ENCODE measurements at places on chromosomes 4 and X.

DNA sequence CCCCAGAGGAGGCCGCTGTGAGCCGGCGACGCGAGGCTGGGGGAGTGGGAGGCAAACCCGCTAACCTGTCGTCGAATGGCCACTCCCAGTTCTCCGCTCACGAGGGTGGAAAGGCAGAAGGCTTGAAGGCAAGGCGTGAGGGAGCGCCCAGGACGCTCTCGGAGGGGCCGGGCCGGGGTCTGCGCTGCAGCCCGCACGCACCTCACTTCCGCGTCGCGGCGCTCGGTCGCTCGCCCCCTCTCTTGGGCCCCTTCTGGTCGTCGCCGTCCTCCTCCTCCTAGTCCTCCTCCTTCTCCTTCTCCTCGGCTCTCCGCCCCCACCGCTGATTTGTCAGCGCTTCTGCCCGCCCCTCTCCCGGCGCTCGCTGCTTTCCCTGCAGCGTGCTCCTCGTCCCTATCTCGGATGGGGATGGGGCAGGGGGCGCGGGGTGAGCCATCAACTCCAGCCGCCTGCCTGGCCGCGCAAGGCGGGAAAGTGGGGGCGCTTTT, at the start of gene SNCA:
TSS of gene SNCA (minus strand) at position 265 of the 488 bp plus-strand sequence. CDS start 1,494 bp downstream, outside the sequence.
- peak; percentile 18 for DNase-seq

DNA sequence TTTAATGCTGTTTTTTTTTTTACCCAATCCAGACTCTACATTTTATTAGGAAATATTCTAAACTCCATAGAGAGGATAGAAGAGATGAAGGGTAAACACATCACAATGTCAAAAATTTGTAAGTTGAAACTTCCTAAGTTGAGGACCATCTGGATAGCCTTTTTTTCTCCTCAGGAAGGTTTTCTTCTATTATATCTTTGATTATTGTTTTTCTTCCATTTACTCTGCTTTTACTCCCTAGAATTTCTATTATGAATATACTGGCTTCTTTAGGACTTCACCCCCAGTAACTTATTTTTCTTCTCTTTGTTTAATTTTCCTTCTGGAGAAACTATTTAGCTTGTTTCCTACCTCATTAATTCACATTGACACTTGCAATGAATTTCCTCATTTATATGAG, 71.2 kb upstream of the SLIT2 start:
- DNase-seq = no peak

- no peak for DNase-seq
Observed at GRCh38 chr4:38501698-38502097, 162.3 kb upstream of the KLF3 start.

GRCh38 chr4:13601048-13601447, 26.5 kb downstream of the BOD1L1 start:
- no peak for DNase-seq

DNA sequence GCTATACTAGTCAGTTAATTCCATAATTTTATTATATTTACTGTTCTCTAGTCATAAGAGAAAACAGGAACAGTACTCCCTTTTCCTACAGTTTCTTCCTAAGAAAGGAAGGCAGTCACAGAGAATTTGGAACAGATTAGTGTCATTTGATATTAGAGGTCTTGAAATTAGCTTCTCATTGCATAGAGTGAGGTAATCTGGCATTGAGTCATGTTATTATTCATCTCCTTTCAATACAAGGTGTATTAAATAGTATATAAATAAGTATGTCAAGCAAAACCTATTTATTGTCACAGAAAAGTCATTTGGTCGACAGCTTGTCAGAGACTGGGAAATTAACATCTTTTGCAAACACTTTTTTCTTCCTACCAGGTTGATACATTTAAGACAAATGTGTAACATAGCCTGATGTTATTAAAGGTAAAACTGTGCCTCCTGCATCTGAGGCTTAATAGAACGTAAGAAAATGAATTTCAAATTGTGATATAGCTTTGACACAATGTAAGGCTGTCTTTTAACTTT, 753.1 kb upstream of the FRG1 start:
- DNase-seq = no peak

- no peak for DNase-seq
Observed at GRCh38 chrX:40700640-40701342, 34.6 kb downstream of the MED14 start.

- DNase-seq = no peak
Observed at GRCh38 chrX:70455366-70456202, 10.9 kb downstream of the DLG3 start.

GRCh38 chrX:152850465-152850864, 19.6 kb downstream of the NSDHL start:
- no peak for DNase-seq

DNA sequence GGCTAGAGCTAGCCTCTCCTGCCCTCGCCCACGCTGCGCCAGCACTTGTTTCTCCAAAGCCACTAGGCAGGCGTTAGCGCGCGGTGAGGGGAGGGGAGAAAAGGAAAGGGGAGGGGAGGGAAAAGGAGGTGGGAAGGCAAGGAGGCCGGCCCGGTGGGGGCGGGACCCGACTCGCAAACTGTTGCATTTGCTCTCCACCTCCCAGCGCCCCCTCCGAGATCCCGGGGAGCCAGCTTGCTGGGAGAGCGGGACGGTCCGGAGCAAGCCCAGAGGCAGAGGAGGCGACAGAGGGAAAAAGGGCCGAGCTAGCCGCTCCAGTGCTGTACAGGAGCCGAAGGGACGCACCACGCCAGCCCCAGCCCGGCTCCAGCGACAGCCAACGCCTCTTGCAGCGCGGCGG, at the start of gene AR:
TSS of gene AR (plus strand) at position 204 of the 400 bp plus-strand sequence. CDS start 1,126 bp downstream, outside the sequence.
- no peak for DNase-seq

- no peak for DNase-seq
Observed at GRCh38 chr4:66906314-66906713, 639.0 kb downstream of the CENPC start.

GRCh38 chrX:20606831-20607230, 340.1 kb upstream of the RPS6KA3 start:
- DNase-seq = no peak

GRCh38 chr4:149135062-149135461, 680.6 kb downstream of the IQCM start:
- DNase-seq = no peak

GRCh38 chr4:126906466-126906865, 726.3 kb upstream of the INTU start:
- DNase-seq = no peak

- DNase-seq = no peak
Observed at GRCh38 chr4:142752202-142752786, 93.8 kb downstream of the INPP4B start.

- DNase-seq = no peak
Observed at GRCh38 chr4:41213625-41214135, 662 bp downstream of the APBB2 start.

GRCh38 chrX:20654596-20655106, 387.9 kb upstream of the RPS6KA3 start:
- DNase-seq = no peak

- DNase-seq = no peak
Observed at GRCh38 chr4:88251924-88252323, 32.4 kb downstream of the PPM1K start.

DNA sequence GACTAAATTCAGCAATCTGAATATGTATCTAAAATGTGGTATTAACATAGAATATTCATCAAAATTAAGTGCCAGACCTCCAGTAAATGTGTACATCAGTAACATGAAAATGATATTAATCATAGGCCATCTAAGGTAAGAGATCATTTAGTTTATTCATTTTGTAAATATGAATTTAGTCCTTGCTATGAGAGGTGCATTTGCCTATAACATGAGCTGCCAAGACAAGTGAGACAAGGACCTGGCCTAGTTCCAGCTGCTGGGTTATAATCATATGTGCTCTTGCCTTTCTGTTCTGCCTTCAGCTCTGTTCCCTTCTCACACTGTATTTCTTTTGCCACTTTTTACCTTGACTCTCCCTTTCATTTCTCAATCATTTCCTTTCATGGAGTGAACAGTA, 160.0 kb downstream of the STIM2 start:
- no peak for DNase-seq

DNA sequence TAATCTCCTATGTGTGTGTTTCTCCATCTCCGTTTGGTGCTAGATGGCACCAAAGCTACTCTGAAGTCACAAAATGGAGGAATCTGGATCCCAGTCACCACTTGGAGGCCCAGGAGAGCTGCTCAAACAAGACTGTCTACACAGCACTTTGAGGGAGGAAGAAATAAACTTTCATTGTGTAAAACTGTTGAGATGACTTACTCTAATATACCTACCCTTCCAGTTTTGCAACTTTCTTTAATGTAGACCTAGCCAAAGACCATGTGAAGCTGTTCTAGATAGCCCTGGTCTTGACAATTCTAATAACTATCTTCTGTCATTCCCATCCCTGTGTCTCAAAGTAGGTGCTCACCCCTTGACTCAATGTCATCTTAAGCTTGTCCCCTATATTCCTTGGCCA, 52.8 kb upstream of the TAB3 start:
- DNase-seq = no peak

DNA sequence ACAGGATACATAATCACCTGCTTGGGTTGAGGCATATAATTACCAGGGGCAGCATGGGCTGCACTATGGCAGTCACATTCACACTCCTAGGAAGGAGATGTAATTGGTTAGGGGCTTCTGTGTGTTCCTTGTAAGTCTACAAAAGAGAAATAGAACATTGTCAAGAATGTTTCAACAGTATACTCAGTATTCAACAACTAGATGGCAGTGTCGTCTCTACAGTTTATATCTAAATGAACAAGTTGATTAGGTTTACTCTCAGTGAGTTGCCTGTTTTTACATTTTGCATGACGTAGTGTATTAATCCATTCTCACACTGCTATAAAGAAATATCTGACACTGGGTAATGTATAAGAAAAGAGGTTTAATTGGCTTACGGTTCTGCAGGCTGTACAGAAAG, 50.5 kb upstream of the RAB33B start:
- DNase-seq = no peak

DNA sequence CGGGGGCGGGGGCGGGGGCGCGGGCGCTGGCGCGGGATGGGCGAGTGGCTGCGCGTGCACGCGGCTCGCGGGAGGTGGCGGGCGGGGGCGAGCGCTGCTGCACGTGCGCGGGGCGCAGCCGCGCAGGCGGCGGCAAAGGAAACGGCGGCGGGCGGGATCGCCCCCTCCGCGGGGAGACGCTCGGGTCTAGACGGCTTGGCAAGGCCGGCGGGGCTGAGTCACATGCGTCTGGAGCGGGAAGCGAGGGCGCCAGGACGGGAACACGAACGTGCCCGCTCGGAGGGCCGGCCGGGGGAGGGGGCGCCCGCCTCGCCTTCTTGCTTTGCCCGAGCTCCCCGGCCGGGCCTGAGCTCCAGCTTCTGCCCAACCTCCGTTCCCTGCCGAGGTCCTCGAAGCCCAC, 4.3 kb upstream of the HAUS7 start:
- no peak for DNase-seq

- DNase-seq = peak; percentile 82
Observed at GRCh38 chr4:114272226-114272625, 292.8 kb upstream of the ARSJ start.

DNA sequence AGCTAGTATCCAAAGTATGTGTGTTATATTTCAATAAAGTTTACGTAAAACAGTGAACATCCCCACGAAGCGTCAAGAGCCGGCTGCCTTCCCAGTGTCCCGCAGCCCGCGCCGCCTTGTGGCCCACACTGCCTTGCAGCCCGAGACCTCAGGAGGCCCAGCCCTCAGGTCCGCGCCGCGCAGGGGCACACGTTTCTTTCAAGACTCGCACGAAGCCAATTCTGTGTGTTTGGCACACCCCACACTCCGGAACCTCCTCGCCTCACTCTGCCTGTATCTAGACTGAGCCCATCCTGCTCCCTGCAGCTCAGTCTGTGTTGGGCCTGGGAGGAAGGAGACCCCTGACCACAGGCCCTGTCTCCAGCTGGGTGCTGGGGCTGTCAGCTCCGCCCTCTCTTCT, 5.8 kb downstream of the LRPAP1 start:
- no peak for DNase-seq

- peak; percentile 59 for DNase-seq
Observed at GRCh38 chr4:111678479-111678878, 466.8 kb upstream of the FAM241A start.

DNA sequence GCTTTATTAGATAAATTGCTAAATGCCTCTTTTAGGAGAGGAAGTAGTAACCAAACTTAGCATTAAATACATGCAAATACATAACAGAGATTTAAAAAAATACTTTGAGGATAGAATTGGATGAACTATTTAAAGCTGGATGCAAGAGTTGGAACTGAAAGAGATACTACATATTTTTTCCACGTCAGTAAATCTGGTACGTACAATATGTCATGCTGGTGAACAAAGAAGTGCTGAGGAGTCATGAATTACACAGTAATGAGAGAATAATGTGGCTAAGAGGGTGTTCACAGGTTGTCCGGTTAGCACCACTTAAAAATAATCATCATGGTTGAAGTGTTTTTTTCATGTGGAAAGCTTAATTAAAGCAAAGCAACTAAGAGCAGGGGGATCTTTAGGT, 184.1 kb upstream of the FRMPD4 start:
- no peak for DNase-seq

DNA sequence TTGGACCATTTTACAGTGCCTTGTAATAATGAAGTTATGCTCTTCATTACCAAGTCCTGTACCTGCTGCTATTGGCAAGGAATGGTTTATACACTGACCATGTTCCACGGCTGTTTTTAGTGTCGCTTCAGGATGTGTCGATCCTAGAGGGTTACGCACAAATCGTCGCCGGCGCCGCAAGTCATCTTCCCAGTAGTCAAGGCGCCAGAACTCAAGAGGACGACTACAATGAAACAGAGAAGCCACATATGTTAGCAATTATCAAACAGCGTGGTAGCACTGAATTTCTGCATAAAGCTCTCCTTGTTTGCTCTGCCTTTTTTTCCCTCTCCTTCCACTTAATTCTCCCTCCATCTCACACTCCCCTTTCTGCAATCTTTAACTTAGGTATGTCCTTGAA, 17.0 kb downstream of the MAB21L2 start:
- no peak for DNase-seq

DNA sequence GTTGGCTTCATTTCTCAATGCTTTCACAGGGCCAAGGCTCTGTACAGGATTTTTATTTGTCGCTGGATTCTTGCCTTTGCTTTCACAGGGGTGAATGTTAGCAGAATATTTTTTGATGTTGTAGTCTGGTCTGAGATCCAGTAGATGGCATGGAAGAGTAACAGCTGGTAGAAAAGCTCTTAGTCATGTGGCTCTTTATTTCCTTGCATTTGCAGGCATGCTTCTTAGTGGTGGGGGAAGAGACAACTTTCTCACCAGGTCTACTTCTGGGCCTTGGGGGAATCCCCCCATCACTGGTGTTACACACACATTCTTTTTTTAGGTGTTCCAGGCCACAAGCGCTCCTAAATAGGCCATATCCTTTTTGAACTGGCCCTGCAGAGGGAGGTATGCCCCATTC, 58.2 kb upstream of the DKK2 start:
- DNase-seq = peak; percentile 19

Measured in NCI-H226 (cell line).